ENCODE measurements at places on chromosomes 11 and 22.
A peak's percentile ranks its signal among the peaks of the same experiment; 100 is the strongest.

DNA sequence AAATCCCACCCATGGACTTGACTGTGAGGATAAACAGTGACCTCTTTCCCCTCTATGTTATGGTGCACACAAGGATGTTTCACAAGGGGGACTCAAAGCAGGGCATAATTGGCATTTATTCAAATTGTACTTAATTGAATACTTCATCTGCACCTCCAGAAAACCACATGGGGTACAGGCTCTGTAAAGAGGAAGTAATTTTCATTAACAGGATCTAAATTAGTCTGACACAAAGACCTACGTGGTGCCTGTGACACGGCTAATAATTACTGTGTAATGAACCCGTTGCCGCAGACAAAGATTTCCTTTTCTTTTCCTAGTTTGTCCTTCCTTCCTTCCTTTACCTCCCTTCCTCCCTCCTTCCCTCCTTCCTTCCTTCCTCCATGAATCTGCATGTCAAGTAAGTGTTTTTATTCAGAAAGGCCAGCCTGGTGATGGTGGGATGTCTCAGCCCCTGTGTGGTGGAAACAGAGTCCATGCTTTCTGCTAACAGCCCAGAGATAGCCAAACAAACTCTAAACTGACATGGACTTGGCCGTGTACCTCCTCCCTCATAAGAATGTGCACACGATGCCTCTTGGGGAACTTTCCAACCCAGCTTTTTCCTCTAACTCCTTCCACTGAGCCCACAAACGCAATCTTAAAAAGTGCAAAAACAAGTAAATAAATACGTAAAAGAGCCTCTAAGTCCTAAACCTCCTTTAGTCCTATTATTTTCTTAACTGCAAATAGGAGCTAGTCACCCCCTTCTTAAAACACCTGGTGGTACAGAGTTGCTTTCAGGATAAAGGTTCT lies 118.8 kb downstream of the INSC start:
- no peak for DNase-seq

- no peak for DNase-seq
Measured at GRCh38 chr22:19832476-19833108, 22.1 kb downstream of the GNB1L start.

- DNase-seq = no peak
Measured at GRCh38 chr22:47100646-47101200, 338.3 kb downstream of the TBC1D22A start.

- DNase-seq = peak; percentile 60
Measured at GRCh38 chr11:128506999-128507611, 80.3 kb downstream of the ETS1 start.

GRCh38 chr11:124832571-124832970 lies 32.4 kb upstream of the MSANTD2 start:
- DNase-seq = no peak

DNA sequence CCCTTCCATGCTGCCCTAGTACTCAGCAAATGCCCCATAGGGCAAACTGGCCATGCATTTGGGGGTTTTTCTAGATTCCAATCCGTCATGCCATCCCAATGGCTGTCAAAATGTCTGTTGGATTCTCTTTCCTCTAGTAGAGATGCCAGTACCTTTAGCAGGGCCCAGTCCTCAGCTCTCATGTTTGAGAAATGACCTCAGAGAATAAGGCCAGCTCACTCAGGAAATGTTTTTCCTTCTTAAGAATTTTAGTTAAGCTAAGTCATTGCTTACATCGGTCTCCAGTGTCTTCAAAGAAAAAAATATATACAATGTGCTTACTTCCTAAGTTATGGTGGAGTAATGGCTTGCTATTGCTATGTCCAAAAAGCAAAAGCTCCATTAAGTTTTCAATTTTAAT lies 14.1 kb upstream of the ALKBH3 start:
- no peak for DNase-seq
